Cerebellum (tissue), 4 donors: ENCODE measurements at places on chromosomes 5 and 9.

- DNase-seq: peak; percentile 96
These were observed at the start of gene NTMT1 for GRCh38 chr9:129626079-129626624. TSS of gene NTMT1 (plus strand) at chr9:129626163. CDS start at chr9:129632704, 6,541 bp downstream.

DNA sequence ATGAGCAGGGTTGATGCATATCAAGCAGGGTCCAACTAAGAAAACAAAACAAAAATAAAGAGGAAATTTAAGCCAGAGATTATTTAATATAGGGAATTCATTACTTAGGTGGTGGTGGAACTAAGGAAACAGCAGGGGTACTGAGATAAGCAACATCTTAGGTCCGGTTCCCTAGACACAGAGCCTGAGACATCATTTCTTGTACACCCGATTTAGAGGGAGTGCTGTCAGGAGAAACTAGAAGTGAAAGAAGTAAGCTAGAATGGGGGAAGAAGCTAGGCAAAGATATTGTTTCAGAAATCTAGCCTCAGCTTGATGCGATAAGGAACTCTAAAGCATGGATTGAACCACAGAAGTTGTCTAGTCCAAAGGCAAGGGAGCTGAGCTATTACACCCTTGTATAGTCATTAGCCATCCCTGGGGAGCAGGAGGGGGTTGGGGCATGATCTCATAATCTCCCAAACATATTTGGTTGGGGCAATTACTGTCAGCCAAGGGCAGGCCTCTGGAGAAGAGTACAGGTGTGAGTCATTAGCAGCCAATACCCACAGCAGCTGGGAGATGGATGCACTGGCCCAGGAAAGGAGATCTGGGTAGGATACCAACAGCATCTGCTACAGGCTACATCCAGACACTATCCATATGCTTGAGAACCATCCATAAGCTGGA lies 194.5 kb downstream of the ARL15 start:
- no peak for DNase-seq

DNA sequence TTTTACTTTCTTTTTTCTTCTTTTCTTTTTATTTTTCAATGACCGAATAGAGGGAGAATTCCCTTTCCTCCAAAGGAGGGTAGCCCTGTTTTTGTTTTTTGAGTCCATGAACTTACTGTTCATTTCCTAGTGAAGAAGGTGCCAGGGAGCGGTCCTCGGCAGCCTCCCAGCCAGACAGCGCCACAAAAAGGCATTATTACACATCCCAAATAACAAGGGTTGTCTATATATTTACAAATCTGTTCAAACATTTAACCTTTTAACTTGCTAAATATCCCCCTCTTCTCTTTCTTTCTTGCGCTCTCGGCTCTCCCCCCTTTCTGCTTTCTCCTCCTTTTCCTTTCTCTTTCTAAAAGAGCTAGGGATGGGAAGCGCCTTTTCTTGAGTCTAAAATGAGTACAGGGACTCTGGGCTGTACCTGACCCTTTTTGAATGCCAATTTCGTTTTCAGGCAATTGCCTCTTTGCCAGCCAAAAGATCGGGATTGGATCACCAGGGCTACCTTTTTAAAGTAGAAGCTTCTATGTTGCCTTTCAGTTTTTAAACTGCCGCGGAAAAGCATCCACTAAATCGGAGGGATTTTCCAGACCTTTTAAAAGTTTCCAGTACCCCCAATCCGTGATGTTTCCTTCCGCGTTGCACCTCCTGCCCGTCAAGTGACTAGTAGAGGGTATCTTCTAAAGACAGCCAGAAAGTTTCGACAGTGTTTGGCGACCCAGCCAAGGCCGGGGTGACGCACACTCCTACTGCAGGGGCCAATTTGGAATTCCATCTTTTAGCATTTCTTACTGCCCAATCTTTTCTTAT lies 125.6 kb downstream of the TMEM161B start:
- DNase-seq: peak; percentile 30

DNA sequence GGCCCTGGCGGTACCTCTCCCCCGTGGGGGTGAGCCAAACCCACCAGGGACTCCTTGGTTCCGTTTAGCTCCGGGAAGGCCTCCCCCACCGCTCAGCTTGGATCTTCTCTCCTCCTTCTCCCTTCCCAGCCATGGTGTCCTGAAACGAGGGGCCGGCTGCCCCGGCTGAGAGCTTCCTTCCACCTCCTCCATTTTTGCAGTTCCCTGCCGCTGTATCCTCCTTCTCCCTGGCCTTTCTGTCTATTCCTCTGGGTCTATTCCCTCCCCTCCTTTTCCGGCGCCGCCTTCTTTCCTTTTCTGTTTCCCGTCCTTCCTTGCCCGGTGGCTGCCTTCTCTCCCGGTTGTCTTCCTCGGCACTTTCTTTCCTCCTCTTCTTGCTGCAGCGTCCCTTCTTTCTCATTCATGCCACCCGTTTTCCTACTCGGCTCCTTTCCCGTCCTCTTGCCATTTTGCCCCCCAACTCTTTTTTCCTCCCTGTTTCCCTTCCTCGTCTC lies 110.4 kb downstream of the LIFR start:
- no peak for DNase-seq

DNA sequence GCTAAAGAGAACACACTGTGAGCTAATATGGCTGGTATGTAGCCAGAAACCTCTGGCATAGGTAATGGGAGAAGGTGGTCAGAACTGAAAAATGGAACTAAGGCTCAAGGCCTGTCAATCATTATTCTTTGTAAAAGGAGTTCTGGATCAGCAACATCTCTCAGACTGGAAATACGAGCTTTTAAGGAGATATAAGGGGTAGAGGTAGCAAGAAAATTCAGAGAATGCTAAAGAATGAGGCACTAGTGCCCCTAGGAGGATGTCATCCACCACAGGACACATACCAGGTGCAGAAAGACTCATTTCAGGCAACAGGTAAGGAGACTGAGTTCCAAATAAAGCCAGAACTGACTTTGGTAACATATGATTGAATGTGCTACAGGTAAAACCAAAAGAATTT lies 18.9 kb upstream of the MOCS2 start:
- DNase-seq: no peak

DNA sequence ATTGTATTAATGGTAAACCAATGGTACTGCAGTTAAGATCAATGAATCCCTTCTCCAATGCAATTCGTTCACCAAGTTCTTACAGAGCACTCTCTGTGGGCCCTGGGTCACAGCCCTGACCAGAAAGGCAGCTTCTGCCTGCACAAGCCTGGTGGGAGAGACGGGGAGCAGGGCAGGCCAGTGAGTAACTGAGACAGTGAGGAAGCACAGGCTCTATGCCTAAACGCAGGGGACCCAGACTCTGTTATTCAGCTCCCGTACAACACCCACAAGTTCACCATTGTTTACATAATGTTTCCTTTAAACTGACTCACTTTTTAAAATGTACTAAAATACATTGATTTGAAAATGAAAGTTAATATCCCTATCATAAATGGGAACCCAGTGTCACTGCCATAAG lies 40.5 kb upstream of the CTSL start:
- no peak for DNase-seq
